ENCODE measurements at places on chromosomes 6 and 20. TPM values are rescaled to one million over a fixed set of nuclear protein-coding genes. Genes with fewer than 3 reads are reported as not detected.

- no peak for DNase-seq
Measured at GRCh38 chr6:163573503-163574179, 159.1 kb downstream of the QKI start.

DNA sequence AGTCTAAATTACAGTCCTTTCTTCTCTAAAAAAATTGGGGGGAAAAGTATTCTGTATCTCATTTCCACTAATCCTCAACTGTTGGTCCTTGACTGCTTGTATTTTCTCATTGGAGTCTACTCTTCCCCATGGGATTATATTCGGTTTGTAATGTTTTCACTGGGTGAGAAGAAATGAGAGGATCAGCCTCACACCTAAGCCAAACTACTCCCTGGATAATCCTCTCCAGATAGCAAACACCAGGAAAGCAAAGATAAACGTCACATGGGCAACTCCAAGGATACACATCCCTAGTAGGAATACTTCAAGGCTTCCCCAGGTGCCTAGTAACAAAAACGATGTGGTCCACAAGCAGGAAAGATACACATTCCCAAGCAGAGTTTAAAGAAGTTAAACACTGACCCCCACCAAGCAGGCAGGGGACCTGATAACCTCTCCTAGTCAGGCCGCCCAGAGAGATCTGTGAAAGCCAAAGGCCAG, 53.9 kb upstream of the SOX4 start:
- DNase-seq: no peak

DNA sequence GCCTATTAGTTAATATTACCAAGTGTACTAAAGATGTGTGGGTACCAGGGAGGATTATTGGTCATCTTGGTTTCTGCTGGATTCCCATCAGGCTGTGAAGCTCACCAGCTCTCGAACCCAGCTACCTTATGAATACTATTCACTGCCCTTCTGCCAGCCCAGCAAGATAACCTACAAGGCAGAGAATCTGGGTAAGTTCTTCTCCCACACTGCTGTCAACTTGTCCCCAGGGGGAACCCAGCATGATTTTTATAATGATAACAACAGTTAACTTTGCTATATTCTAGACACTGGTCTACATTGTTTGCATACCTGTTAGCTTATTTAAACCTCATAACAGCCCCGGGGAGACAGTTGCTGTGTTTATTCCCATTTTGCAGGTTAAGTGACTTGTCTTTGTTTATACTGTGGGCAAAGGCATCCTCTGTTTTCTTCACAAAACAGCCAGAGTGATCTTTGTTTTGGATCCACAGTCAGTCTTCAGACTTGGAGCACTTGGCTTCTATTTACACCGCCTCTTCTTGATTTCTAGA, 26.5 kb downstream of the TM9SF4 start:
- DNase-seq: no peak

DNA sequence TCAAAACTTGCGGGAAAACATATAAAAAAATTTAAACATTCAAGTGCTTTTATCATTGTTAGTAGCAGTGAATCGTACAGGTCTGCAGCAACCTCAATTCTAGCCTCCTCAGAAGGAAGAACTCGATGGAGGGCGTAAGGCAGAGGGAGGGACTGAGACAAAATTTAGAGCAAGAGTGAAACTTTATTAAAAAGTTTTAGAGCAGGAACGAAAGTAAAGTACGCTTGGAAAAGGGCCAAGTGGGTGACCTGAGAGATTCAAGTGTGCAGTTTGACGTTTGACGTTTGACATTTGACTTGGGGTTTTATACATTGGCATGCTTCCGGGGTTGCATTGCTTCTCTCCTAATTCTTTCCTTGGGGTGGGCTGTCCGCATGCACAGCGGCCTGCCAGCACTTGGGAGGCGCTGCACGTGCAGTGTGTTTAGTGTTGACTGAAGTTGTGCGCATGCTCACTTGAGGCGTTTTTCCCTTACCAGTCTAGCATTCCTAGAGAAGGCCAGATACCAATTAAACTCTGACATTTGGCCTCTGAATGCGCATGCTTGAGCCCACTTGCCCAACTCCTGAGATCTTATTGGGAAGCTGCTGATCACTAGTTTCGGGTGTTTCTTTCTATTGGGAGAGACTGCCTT, 82.6 kb downstream of the TBX18 start:
- DNase-seq: no peak

GRCh38 chr20:62387219-62387913, 463 bp downstream of the RPS21 start:
- no peak for DNase-seq

DNA sequence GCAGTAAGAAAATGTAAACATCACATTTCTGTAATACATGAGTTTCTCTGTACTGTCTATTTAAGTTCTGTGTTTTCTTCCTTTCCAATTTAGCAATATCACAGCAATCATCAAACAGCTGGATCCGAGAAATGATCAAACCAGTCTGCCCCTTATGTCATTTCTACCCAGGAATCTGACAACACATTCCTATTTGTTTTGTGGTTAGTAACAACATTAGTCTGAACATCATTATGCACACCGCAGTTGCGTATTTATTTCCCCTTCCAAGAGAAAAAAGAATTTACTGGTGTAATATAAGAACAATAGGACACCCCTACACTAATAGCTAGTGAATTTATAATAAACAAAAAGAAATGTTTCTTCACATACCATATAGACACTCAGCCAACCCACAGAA, 179.5 kb downstream of the BTBD9 start:
- DNase-seq: no peak

GRCh38 chr20:7161690-7162089, 394.2 kb downstream of the BMP2 start:
- peak; percentile 36 for DNase-seq

DNA sequence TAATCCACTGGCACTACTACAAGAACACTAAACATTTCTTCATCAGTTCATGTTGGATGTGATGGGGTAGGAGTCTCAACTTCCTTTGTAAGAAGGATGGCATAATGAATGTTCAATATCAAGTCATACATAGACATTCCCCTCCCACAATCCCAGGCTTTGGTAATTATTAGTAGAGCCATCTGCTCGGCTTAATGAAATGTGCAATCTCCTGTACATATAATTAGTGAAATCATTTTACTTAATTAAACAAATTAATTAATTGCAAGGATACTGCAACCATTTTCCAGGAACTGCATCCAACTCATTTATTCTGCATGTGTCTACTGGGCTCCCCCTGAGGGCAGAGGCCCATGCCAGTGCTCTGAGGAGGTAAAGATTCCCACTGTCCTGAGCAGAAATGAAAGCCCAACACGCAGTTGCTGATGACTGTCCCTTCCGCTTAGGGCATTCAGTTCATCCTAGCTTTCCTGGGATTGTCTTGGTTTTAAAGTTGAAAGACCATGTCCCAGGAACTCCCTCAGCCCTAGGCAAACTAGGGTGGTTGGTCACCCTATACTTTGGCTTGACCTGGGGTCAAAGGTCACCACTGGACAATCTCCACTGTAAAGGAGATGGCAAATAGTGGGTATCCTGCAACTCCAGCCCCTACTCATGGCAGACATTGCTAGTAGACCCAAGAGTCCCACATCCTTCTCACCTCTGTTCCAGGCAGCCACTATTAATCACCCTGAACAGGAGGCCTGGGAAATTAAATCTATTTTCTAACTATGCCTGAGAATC, 109.8 kb downstream of the TRERF1 start:
- no peak for DNase-seq

- DNase-seq: no peak
Measured at GRCh38 chr6:20263059-20263458, 50.8 kb upstream of the MBOAT1 start.

- DNase-seq: no peak
Measured at GRCh38 chr20:12074111-12074655, 156.5 kb downstream of the BTBD3 start.

GRCh38 chr6:143288923-143289322, 161.6 kb downstream of the ADAT2 start:
- no peak for DNase-seq

BANF2 gene
- total RNA-seq: not detected

ZSCAN31 gene
- total RNA-seq: 31.2 TPM

ADGB gene
- not detected for total RNA-seq

CCND3 gene
- total RNA-seq: 28.1 TPM

TRIM31 gene
- total RNA-seq: not detected

VSTM2L gene
- 1.4 TPM for total RNA-seq

RIN2 gene
- 36.6 TPM for total RNA-seq
